ENCODE measurements at places on chromosomes 1 and 21.
A peak's percentile ranks its signal among the peaks of the same experiment; 100 is the strongest.

DNA sequence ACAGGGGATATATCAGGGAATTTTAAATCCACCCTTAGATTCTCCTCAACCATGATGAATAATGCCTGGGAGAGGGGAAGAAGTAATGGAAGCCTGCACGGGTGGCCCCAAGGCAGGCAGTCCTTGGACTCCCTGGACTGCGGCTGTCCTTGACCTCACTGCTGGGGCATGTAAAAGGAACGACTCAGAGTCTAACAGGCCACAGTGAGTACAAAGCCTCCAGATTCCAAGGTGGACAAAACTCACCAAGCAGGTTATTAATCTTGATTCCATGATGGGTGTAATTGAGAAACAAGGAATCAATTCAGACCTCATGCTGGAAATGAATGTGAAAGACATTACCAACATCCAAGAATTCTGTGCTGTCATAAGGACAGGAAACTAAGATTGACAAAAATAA lies 13.0 kb upstream of the ARHGAP29 start:
- no peak for DNase-seq

- peak; percentile 57 for DNase-seq
Measured at GRCh38 chr1:17405898-17406759, 33.3 kb downstream of the RCC2 start.

DNA sequence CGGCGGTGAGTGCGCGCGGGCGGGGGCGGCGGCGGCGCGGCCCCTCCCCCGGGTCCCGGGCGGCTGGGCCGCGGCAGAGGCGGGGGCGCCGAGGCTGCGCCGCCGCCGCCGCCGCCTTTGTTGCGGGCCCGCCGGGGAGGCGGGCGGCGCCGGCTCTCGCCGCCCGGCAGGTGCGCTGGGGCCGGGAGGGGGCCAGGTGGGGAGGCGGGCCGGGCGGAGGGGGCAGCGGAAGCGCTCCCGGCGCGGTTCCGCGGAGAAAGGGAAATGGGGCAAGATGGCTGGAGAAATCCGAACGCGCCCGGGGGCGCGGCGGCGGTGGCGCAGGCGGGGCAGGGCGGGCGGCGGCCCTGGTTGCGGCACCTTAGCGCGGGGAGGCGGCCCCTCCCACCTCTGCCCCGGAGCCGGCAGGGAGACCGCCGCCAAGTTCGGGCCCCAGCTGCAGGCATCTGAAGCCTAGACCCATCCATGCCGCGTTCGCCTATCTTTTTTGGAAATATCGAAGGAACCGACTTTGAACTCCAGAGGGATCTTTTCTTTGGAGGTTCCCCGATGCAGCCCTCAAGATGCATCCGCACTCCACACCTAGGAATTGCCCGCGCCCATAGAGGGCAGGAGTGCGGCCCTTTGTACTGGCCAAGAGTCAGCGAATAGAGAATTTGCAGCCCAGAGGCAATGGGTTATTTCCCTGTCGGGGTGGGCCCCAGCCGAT lies 479 bp downstream of the POGK start:
- DNase-seq, result peak; percentile 73

GRCh38 chr1:164524810-164525209 lies 34.2 kb upstream of the PBX1 start:
- DNase-seq, result no peak

DNA sequence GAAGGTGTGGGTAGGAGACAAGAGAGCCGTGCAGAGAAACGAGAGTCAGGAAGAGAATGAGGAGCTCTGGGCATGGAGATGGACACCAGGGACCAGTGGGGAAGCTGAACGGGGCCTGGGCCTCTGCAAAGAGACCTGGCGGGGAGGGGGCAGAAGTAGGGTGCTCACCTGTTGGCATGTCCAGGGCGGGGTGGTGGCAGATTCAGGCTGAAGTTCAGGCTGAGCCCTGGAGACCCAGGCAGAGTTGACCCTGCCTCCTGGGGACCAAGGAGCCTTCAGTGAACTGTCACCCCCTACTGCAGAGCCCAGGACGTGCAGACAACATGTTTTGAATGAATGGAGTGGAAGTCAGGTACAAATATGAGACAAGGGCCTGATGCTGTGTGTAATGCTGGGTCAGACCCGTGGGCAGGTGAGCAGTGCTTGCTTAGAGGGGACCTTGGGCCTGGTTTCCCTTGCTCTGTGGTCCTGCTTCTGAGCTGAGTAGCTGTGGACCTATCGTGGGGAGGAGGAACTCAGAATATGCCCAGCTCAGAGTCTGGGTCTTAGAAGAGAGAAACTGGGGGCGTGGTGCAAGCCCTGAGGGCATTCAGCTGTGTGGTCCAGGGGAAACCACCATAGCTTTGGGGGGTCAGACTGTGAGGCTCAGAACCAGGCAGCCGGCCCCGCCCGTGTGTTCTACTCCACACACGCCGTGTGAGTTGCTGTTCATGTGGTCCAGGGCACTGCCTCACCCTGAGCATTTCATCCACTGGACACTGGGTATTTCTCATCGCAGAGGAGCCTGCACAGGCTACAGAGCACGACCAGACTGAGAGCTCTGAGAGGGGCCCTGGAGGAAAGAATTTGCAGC lies 21.3 kb upstream of the UMODL1 start:
- no peak for DNase-seq

DNA sequence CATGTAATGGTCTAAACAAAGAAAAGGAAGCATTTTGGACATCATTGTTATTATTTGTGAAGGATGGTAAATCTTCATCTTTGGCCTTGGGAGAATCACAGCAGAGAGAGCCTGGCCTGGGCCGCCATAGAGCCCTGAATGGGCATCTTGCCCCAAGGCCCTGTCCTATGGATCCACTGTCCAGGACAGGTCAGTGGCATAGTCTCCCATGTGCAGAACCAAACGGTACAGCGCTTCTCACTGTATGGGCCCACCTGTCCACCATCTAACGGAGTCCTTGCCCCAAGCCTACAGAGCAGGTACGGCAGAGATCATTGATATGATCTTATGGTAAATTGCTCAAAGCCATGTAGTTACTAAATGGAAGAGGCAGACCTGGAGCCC lies 185.7 kb downstream of the FOXD2 start:
- DNase-seq, result no peak

All from B cell (primary cell).